Stimulated activated CD8-positive, alpha-beta memory T cell treated with anti-CD3 and anti-CD28 coated beads, Interleukin-4, amount 100 ng/mL, for 1 hour (primary cell): ENCODE measurements at places on chromosomes 4 and X.
A peak's percentile ranks its signal among the peaks of the same experiment; 100 is the strongest.

DNA sequence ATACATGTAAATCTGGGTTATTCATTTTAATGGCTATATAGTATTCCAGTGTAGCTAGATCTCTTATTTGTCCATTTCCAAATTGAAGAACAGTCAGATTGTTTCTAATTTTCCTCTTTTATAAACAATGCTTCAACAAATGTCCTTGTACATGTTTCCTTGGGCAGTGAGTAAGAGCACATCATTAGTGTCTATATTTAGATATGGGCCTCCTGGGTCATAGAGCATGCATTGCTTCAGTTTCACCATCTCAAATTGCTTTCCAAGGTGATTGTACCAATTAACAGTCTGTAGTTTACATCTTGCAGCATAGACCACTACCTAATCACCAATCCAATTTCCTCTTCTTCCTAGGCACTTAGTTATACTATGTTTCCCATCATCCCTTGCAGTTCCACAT is 13.4 kb downstream of the PHKA2 start:
- no peak for DNase-seq

- DNase-seq = no peak
Observed at GRCh38 chr4:40455340-40455902, 120.3 kb downstream of the CHRNA9 start.

GRCh38 chr4:25466966-25467697 is 90.1 kb downstream of the ANAPC4 start:
- no peak for DNase-seq

- no peak for DNase-seq
Observed at GRCh38 chr4:106051514-106051913, 156.2 kb downstream of the NPNT start.

- no peak for DNase-seq
Observed at GRCh38 chr4:84879651-84880200, 86.8 kb downstream of the WDFY3 start.

- peak; percentile 46 for DNase-seq
Observed at GRCh38 chrX:47384502-47384901, 14.1 kb downstream of the ZNF157 start.

GRCh38 chrX:57643698-57644097 is 36.4 kb downstream of the NLRP2B start:
- DNase-seq = no peak

DNA sequence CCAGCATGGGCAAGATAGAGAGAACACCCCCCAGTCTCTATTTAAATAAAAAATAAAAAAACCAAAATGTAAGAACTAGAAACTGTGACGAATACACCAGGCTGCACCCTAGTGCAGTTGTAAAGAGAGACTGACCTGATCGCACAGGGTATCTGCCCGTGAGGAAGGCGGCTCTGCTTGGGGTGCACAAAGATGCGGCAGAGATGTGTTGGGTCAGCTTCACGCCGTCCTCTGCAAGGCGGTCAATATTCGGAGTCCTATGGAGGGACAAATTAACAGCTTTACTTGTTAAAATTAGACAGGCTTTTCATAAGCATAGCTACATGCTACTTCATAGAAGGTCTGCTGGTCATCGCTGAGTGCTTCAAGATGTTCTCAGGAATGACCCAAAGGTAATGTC is 26.1 kb upstream of the ARSD start:
- no peak for DNase-seq
